Activated CD4-positive, alpha-beta T cell treated with anti-CD3 and anti-CD28 coated beads, Interleukin-2, amount 10 ng/mL, durations not matched to agents 7 days and 5 days (primary cell): ENCODE measurements at places on chromosomes 13 and 19. TPM values are rescaled to one million over a fixed set of nuclear protein-coding genes. Genes with fewer than 3 reads are reported as not detected.

GRCh38 chr13:113187263-113187669, 21.2 kb downstream of the PCID2 start:
- DNase-seq: no peak

GRCh38 chr13:74063533-74064100, 70.6 kb downstream of the KLF12 start:
- no peak for DNase-seq

DNA sequence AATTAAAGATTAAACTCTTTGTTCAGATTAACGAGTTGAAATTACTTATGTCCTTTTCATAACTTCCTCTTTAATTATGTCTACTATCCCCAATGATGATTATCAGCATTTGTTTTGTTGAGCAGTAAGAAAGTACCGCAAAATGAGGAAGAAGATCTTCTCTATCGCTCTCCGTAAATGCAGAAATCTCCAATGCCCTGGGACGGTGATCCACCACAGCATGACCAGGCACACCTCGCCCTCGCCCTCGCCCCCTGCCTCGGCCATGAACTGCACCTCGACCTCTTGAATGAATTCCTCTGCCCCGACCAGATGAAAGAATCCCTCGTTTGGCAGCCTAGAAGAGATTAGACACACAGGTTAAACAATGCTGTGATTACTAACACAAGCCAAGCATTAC, 69.1 kb downstream of the RBM26 start:
- no peak for DNase-seq

GRCh38 chr19:4980067-4980466, 11.2 kb downstream of the KDM4B start:
- no peak for DNase-seq

DNA sequence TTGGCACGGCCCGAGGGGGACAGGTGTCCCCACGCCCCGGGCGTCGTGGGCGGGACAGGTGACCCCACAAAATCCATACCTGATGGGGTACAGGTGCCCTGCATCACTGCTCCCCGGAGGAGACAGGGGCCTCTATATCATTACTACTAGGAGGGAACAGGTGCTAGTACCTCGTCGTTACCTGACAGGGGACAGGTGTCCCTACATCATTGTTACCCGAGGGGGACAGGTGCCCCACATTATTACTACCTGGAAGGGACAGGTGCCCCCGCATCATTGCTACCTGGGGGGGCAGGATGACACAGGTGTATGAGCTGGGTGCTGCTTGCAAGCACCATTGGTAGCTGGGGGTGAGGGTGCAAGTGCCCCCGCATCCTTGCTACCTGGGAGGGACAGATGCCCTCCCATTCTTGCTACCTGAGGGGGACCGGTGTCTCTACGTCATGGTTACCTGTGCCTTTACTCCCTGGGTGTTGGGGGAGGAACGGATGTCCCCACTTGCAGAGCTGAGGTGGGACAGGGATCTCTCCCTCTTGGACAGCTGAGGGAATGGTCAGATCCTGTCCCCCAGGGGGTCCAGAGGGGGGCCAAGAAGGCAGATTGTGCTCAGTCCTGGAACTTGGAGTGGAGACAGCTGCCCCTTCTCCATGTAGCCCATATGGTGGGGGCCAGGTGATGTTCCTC, 620 bp downstream of the CRTC1 start:
- no peak for DNase-seq

DNA sequence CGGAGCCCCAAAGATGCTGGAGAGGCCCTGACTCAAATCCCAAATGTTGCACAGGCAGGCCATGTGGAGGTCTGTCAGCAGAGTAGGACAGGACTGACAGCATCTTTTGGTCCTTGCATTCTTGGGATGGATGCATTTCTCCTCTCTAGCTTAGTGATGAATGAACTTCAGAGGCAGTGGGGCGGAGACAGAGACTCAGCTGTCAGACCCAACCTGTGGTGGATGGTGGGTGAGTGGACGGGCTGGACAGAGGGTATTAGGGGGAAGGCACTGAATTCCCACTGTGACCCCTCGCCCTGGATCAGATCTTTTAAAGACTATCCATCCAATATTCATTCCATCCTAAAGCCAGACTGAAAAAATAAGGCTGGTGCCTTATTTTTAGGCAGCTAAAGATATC, 39.3 kb upstream of the GJB6 start:
- DNase-seq: no peak

Gene OR7D4
- total RNA-seq: not detected

Gene PLK5
- not detected for total RNA-seq
